Lower lobe of right lung (tissue), 2 donors: ENCODE measurements at places on chromosomes 2 and 18. TPM values are rescaled to one million over a fixed set of nuclear protein-coding genes. Genes with fewer than 3 reads are reported as not detected.

GRCh38 chr18:75530566-75531211 lies 103.2 kb upstream of the SMIM21 start:
- no peak for DNase-seq

- no peak for DNase-seq
Measured at GRCh38 chr2:96685577-96686459, 43.3 kb downstream of the FER1L5 start.

DNA sequence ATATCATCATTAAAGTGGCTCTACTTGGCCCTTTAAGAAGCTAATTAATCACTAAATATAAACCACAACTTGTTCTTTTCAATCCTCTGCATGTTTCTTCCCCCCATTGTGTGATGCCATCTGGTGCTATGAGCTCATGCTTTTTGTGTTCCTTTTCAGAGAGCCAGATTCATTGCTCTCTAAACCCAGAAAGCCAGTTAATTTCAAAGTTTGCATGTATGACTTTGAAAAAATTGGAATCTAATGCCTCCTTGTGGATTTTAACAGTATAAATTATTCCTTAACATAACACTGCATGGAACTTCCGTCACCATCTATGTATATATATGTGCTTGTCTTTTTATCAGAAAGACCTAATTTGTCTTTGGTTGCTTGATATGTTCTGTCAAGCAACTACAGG lies 31.1 kb downstream of the TMEM178A start:
- DNase-seq, result no peak

GRCh38 chr2:215831296-215831913 lies 181.9 kb downstream of the MREG start:
- peak; percentile 64 for DNase-seq

GRCh38 chr2:169834401-169834800 lies 7.1 kb downstream of the UBR3 start:
- DNase-seq, result no peak

GRCh38 chr2:8328217-8328616 lies 353.6 kb upstream of the ID2 start:
- no peak for DNase-seq

GRCh38 chr2:234368861-234369261 lies 128.0 kb downstream of the ARL4C start:
- no peak for DNase-seq

The APLF gene
- 5.8 TPM for total RNA-seq

The PTPRN gene
- total RNA-seq, result not detected

The UGT1A5 gene
- 0.27 TPM for total RNA-seq

The TNFRSF11A gene
- 3.9 TPM for total RNA-seq
